Hepatocyte (in vitro differentiated cells): ENCODE measurements at places on chromosomes 7 and 10. TPM values are rescaled to one million over a fixed set of nuclear protein-coding genes. Genes with fewer than 3 reads are reported as not detected.
A peak's percentile ranks its signal among the peaks of the same experiment; 100 is the strongest.

DNA sequence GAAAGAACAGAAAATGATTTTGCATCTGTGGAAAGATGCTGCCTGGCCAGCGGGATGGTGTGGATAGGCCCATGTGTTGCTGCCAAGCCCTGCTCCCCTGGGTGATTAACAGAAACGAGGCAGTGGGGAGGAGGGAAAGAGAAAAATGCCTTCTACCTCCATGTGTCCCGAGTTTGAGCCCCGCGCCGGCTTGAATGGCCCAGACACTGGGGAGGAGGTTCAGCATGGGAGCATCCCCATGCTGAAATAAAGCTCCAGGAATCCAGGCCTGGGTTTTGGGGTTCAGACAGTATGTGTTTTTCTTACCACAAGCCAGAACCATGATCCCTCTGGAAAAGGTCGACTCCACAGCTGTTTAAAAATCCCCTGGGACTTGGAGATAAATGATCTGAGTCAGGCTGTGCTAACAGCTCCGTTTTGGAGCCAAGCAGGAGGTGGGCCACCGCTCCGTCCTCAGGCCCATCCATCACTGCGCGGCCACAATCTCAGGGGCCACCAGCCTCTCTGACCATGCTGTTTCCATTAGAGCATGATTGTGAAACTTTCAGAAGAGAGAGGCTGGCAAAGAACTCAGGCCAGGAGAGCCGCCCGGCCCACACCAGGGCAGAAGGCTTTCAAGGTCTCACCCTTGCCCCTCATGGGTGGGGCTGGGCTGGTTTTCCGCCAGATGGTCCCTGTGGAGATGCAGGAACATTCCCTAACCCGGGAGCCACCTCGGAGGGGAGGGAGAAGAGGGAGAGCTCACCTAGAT, 299.7 kb downstream of the ZEB1 start:
- no peak for DNase-seq

- peak; percentile 53 for DNase-seq
Observed at GRCh38 chr7:69643708-69644445, 45.6 kb downstream of the AUTS2 start.

- no peak for DNase-seq
Observed at GRCh38 chr10:28236591-28236990, 66.3 kb downstream of the MPP7 start.

DNA sequence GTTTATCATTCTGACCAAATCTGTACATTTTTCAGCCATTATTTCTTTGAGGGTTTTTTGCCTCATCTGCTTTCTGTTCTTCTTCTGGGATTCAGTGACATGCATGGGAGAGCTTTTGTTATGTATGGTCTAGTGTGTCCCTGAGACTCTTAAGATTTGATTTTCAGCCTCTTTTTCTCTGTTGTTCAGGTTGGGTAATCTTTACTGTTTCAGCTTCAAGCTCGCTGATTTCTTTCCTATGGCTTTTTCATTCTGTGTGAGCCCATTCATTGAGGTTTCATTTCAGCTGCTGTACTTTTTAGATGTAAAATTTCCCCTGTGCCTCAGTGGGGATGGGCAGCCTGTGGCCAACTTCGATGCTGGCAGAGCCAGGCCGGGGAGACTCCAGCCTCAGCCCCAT, 38.1 kb downstream of the FOXK1 start:
- DNase-seq: no peak

DNA sequence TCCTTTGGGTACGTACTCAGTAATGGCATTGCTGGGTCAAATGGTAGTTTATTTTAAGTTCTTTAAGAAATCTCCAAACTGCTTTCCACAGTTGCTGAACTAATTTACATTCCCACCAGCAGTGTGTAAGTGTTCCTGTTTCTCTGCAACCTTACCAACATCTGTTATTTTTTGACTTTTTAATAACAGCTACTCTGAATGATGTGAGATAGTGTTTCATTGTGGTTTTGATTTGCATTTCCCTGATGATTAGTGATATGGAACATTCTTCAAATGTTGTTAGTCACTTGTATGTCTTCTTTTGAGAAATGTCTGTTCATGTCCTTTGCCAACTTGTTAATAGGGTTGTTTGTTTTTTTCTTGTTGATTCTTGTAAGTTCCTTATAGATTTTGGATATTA, 558.9 kb downstream of the SH2D4B start:
- no peak for DNase-seq

DNA sequence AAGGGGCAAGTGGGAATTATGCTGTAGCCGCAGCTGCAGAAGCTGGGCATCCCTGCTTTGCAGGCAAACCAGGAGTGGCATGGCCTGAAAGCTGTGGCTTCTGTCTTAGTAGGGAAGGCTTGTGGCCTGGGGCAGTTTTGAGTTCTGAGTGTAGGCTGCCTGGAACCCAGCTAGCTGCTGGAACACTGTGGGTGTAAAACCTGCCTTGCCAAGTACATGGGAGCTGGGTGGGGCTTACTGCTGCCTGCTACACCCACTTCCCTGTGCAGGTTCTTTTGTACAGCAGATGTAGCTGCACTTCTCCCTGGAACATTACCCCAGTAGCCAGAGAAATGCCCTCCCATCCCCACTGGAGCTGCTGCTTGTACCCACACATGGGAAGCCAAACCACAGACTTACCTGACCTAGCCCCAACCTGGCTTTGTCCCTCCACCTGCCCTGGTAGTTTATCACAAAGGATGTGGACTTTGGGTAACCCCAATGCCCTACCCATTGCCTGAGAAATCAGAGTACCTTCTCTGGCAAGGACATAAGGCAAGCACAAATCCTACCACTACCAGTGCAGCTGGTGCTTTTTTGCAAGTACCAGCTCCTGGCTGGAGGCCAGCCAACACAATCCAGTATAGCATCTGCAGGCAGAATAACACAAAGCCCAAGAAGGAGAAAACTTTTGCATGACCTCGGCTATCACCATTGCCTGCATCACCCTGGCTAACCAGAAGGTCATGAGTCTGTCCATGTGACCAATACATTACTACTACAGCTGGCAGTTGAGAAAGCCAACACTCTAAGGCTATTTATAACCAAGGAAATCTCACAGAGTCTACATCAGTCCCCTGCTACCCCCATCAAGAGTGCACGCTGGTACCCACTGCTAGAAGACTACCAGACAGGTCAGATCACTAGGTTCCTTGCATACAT, 26.5 kb upstream of the PPP1R3A start:
- DNase-seq: no peak

- DNase-seq: no peak
Observed at GRCh38 chr7:140082770-140083169, 20.0 kb upstream of the PARP12 start.

DNA sequence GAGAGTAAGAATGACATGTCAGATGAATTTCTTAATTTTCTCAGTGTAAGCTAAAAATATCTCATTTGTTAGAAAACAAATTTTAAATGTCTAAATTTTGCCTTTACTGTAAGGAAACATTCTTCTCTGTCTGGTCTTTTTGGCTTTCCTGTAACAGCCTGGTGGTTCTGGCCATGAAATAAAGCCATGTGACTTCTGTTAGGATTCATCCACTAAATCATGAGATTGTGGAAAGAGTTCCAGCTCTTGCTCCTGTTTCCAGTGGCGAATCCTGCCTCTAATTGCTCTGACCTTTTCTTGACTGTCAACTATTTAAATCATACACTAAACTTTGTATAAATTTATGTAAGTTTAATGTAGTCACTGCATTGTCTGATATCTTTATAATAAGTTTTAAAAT, 398.5 kb upstream of the AKR1E2 start:
- DNase-seq: no peak

- DNase-seq: no peak
Observed at GRCh38 chr7:138309186-138309585, 150.9 kb upstream of the TRIM24 start.

DNA sequence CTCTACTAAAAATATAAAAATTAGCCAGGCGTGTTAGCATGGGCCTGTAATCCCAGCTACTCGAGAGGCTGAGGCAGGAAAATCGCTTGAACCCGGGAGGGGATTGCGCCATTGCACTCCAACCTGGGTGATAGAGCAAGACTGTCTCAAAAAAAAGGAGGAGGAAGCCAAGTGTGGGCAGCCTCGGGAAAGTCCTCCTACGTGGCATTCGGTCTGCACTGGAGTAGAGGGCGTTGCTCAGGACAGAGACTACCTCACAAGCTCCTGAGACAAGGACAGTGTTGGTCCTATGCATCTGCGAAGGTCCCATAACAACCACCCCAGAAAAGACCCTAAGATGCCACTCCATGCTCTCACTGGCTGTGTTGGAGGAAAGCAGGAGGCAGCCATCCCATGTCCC, 10.0 kb upstream of the SERPINE1 start:
- no peak for DNase-seq

GRCh38 chr10:91162495-91163268, 57.8 kb upstream of the PCGF5 start:
- peak; percentile 79 for DNase-seq

- DNase-seq: no peak
Observed at GRCh38 chr7:53111031-53111430, 75.6 kb downstream of the POM121L12 start.

GRCh38 chr7:46321556-46322205, 400.6 kb upstream of the IGFBP3 start:
- peak; percentile 46 for DNase-seq

DNA sequence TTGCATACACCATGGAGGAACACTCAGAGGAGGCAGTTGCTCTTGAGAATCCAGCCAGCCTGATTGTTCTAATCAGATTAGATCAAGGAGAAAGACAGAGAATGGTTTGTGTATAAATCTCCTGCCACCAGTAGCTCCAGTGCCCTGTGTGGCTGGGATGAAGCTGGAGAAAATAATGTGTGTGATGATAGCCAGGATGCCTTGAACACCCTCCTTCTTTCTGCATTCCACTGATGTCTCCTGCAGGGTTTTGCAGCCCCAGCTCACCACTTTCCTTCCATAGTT, 614.7 kb upstream of the FOXK1 start:
- no peak for DNase-seq

DNA sequence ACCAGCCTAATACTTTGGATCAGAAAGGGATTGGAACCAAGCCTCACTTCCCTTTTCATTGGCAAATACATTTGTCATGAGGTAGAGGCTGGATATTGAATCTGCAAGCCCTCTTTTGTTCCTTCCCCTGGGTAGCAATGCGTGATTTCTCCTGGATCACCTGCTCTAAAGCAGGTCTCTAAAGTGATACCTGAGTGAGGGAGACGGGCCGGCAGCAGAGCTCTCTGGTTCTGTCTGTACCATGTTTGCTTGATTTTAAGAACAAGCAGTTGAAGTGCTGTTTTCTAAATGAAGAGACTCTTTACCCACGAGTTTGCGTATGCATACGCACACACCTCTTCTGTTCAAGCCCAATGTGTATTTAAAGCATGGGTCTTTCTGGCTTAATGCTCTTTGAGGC, 41.1 kb downstream of the GARS1 start:
- DNase-seq: no peak

GRCh38 chr10:129174232-129175014, 292.6 kb upstream of the MGMT start:
- DNase-seq: no peak

DNA sequence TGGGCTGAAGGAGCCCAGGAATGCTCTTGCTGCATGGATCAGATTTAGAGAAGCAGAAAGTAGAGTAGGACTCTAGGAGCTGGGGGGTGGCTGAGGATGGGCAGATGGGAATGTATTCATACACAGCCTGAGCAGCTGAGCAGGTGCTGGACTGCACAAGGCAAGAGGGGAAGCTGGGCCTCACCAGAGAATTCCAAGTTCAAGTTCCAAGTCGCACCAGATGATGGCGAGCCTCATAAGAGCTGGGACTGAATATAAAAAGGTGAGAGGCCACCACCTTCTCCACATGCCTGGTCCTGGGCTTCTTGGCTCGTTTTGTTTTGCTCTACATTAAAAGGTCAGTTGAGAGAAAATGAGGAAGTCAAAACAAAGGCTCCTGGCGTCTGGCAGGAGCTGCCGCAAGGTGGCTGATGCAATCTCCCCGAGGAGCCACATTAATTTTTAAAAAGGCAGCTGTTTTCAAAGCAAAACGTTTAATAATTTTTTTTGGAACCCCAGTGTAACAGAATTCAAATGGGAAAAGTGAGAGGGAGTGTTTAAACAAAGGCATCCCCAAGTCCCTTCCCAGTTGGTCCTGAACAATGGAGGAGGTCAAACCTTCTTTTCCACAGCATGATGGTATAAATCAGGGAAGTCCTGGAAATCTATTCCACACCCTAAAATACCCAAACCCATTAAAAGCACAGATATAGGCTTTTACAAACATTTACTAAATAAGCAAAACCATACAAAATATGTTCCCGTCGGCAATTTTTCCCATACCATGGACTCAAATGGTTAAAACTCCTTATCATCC, 9.5 kb downstream of the CYREN start:
- no peak for DNase-seq

DNA sequence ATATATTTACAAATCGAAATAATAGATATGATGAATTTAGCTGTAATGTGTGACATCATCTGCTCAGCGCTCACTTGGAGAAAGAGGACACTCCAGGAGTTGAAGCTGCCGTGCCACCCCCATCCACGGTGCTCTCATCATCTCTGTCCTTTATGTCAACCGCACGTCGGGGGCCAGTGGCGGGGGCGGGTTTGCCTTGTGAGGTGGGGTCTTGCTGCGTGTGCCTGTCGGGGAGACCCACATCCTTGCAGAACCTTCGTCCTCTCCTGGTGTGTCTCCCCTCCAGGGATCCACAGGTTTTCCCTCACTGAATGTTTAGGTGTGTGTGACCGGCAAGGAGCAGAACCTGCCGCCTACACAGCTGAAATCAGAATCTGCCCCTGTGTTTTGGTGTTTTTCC, 71.6 kb downstream of the INPP5A start:
- no peak for DNase-seq

Gene SPDYE1
- polyA plus RNA-seq: 0.51 and 0.99 TPM in 2 replicates

Gene COL17A1
- polyA plus RNA-seq: 2.1 and 3.3 TPM in 2 replicates

Gene TWIST1
- polyA plus RNA-seq: 21.2 and 24.7 TPM in 2 replicates

Gene STAG3
- polyA plus RNA-seq: 3.4 and 4.8 TPM in 2 replicates

Gene MKI67
- 8.1 and 9.5 TPM in 2 replicates for polyA plus RNA-seq

Gene WEE2
- 0.60 and 0.89 TPM in 2 replicates for polyA plus RNA-seq

Gene VSIR
- polyA plus RNA-seq: 43.4 and 45.5 TPM in 2 replicates

Gene GSTO1
- 292 and 328 TPM in 2 replicates for polyA plus RNA-seq

Gene GET4
- polyA plus RNA-seq: 102 and 126 TPM in 2 replicates

Gene ZNF239
- 5.6 and 5.8 TPM in 2 replicates for polyA plus RNA-seq

Gene C10orf62
- polyA plus RNA-seq: not detected in 2 replicates

Gene FAM241B
- polyA plus RNA-seq: 13.7 and 14.7 TPM in 2 replicates

Gene CCDC7
- polyA plus RNA-seq: 2.0 and 6.1 TPM in 2 replicates

Gene HYAL4
- not detected in 2 replicates for polyA plus RNA-seq

Gene TMEM176B
- 175 and 204 TPM in 2 replicates for polyA plus RNA-seq
